ENCODE measurements at places on chromosomes 7 and 10.

DNA sequence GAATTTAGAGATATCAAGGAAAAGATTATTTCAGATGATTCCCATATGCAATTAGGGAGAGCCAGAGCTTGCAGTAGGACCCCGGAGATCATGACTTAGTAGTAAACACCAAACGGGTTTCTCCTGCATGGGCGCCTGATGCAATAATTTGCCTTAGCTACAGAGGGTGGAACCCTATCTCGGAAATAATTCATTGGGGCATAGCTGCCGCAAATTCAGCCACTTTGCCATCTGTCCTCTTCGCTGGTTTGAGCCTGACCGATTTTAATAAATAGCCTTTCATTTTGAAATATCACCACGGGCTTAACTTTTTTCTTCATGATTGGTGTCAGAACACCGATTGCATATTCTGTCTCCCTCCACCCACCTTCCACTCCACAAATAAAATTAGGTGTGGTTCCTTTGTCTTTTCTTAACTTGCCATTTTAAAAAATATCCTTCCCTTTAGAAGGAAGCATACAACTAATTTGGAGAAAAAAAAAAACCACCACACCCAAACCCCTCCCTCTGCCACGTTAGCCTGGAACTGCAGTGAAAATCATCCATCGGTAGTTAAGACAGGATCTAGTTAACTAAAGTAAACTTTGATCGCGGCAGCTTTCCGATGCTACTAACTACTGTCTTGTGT lies 1.4 kb downstream of the GARS1 start:
- peak; percentile 25 for DNase-seq

DNA sequence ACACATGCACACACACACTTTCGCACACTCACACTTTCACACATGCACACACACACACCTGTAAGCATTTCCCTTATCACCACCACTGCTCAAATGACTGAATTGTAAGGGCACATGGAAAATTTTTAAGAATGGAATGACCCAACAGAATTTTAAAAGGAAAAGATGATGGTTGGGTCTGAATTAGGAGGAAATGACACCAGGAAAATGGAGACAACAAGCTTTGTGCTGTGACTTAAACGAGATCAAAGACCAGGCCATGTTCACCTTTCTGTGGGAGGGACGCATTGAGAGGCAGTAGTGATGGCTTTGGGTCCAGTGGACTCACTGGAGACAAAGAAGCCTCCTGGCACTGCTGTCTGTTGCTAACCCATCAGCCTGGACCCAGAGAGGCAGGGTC lies 16.7 kb upstream of the C10orf71 start:
- DNase-seq, result no peak

GRCh38 chr10:1310271-1310789 lies 254.1 kb downstream of the WDR37 start:
- DNase-seq, result no peak

GRCh38 chr10:69866246-69866687 lies 64.6 kb downstream of the COL13A1 start:
- DNase-seq, result no peak

- DNase-seq, result no peak
Measured at GRCh38 chr10:48184224-48184623, 90.3 kb downstream of the FRMPD2 start.

GRCh38 chr10:72832701-72833100 lies 60.8 kb upstream of the OIT3 start:
- DNase-seq, result no peak

GRCh38 chr10:84837877-84838276 lies 509.5 kb downstream of the CCSER2 start:
- no peak for DNase-seq

DNA sequence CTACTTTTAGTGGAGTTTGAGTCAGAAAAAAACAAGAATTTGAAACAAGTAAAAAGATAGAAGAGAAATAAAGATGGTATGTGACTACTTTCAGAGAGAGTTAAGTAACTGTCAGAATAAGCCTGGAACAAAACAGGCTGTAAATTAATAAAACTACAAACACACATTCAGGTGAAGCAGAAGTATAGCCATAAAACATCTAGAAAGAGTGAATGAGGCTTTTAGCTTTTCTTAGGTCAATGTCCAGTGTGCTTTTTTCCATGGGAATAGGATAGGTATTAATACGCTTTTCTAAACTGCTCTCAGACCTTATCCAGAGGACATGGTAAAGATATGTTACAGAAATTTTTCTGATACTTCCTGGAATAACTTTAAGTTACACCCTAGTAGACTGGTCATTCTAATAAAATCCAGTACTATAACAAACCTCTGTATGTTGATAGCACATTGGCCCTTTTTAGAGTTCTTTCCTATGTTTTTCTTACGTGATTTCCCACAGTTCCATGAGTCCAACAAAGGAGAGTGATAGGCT lies 23.3 kb downstream of the TMEM106B start:
- no peak for DNase-seq

- no peak for DNase-seq
Measured at GRCh38 chr10:86461963-86462804, 59.4 kb downstream of the WAPL start.

- no peak for DNase-seq
Measured at GRCh38 chr7:94179466-94179865, 175.3 kb upstream of the BET1 start.

- DNase-seq, result no peak
Measured at GRCh38 chr7:15489861-15490260, 72.0 kb downstream of the AGMO start.

DNA sequence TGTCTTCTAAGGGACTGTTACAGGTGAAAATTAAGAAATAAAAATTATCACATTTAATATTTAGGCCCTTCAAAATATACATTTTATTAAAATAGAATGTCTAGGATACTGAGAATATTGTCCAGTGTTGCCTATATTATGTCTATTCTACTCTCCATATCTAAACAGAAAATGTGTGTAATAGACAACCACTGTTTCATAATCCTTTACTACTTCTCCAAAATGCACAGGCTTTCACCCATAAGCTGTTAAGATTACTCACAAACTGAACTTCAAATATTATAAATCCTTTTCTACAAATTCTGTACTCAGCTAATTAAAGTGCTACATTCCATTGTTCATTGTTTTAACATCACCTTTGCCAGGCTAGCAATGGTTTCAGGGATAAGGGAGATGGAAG lies 56.7 kb upstream of the TFEC start:
- DNase-seq, result no peak

DNA sequence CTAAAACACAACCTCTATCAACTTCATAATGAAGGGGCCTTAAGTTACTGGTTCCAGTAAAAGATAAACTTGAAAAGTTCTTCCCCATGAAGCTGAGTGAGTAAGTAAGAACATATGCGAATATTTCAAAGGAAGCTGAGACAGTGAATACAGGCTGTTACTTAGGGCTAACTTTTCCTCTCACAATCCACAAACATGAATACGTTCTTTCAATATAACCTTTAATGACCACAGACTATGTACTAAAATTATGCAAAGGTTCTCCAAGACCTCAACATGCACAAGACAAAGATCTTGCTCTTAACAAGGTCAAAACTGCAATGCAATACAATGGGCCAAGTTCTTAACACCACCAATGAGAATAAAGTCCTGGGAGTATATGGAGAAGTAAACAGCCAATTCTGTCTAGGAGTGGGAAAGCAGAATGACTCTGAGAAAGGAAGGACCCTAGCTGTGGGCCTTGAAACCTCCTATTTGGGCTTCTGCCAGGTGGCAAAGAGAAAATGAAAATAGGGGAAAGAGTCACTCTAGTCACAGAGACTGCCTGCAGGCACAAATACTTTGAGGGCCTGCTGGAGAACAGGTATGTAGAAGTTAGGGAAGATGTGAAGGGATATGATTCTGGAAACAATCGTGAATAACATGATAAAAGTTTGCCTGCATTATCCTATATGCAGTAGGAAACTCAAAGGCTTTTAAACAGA lies 43.7 kb downstream of the OSBPL3 start:
- no peak for DNase-seq

DNA sequence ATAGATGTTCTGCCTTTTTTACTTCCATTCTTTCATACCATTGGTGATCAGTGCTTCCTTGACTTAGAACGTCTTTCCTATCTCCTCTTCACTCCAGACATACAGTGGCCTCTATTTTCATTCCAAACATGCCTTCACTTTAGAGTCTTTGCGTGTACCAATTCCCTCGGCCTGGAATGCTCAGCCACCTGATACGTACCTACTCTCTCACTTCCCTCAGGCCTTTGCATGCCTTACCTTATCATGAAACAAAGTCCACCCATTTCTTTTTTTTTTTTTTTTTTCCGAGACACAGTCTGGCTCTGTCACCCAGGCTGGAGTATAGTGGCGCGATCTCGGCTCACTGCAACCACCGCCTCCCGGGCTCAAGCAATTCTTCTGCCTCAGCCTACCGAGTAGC lies 2.2 kb upstream of the CCNJ start:
- no peak for DNase-seq

GRCh38 chr7:16092711-16093110 lies 328.6 kb downstream of the CRPPA start:
- DNase-seq, result no peak

DNA sequence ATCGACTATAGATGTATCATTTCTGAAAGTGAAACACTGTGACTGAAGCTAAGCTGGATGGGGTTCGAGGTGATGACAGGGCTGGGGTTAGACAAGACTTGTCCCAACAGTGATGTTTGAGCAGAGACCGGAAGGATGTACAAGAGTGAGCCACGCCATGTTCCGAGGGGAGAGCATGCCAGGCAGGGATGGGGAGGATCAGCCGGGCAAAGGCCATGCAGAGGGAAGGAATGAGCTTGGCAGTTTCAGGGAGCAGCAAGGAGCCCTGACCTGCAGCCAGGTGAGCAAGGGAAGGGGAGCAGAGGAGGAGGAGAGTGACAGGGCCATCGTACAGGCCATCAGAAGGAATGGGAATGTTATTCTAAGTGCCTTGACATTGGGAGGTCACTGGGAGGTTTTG lies 114.9 kb upstream of the GPR26 start:
- DNase-seq, result no peak

- no peak for DNase-seq
Measured at GRCh38 chr10:79026341-79026761, 42.4 kb upstream of the ZMIZ1 start.
